ENCODE measurements at places on chromosomes 4 and X.

GRCh38 chr4:142713282-142714030, 132.6 kb downstream of the INPP4B start:
- DNase-seq, result no peak

GRCh38 chrX:110022599-110023448, 19.9 kb downstream of the TMEM164 start:
- DNase-seq, result no peak

DNA sequence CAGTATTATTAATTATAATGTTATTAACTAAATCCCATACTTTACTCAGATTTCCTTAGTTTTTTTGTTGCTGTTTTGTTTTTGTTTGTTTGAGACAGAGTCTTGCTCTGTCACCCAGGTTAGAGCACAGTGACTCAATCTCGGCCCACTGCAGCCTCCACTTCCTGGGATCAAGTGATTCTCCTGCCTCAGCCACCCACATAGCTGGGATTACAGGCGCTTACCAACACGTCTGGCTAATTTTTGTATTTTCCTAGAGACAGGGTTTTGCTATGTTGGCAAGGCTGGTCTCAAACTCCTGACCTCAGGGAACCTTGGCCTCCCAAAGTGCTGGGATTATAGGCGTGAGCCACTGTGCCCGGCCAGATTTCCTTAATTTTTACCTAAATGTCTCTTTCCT, 72.2 kb downstream of the ANAPC4 start:
- DNase-seq, result no peak

DNA sequence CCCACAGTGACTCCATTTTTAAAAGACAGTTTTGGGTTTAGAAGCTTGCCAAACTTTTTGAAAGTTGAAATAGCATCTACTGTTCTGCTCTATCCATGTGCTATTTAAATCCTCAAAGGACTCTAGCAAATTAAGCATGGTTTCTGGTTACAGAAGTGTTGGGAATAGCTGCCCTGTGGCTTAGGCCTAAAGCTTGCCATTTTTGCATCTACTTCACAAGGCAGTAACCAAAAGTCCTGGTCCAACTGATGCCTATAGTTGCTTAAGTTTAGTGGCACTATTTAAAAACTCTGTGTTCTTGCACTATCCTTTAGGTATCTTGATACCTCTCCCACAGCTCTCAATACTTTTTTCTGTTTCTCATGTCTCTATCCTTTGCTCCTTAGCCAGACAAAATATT, 251.0 kb upstream of the GPC4 start:
- no peak for DNase-seq

DNA sequence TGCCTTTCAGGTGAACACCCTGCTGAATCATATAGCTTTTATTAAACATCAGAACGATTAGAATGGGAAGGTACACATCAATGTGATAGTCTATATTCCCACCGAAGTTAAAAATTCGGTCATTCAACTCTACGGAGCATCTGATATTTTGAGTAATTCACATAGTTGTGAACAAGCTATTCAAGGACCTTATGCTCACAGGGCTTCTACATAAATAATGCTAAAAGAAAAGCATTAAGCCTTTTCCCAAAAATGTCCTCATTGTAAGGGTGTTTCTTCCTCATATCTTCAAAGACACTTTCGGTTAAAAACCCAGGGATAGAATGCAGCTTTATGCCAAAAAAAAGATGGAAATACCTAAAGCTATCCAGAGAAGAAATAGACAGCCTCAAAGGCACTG, 79.7 kb upstream of the EDNRA start:
- DNase-seq, result no peak

- DNase-seq, result peak; percentile 99
These were observed 172.0 kb downstream of the PTTG2 start for GRCh38 chr4:38132107-38132673.

DNA sequence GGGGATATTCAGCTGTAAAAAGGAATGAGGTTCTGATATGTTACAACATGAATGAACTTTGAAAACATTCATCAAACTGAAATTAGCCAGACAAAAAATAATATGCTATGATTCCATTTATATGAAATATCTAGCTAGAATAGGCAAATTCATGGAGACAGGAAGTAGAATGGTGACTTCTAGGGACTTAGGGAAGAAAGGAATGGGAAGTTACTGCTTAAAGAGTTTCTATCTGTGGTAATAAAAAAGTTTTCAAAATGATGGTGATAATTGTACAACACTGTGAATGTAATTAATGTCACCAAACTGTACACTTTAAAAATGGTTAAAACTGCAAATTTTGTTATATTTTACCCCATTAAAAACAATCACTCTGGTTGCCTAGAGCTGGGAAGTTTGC, 30.2 kb downstream of the SMIM14 start:
- DNase-seq, result no peak

GRCh38 chrX:105823092-105823455, 735 bp downstream of the NRK start:
- DNase-seq, result no peak

- peak; percentile 8 for DNase-seq
These were observed 61.3 kb downstream of the LUZP4 start for GRCh38 chrX:115350711-115351381.

GRCh38 chrX:151899622-151900021, 13.1 kb upstream of the MAGEA4 start:
- no peak for DNase-seq

GRCh38 chr4:167100120-167100519, 134.2 kb downstream of the SPOCK3 start:
- no peak for DNase-seq

- DNase-seq, result no peak
These were observed 383.4 kb upstream of the FGF13 start for GRCh38 chrX:139094671-139095592.

DNA sequence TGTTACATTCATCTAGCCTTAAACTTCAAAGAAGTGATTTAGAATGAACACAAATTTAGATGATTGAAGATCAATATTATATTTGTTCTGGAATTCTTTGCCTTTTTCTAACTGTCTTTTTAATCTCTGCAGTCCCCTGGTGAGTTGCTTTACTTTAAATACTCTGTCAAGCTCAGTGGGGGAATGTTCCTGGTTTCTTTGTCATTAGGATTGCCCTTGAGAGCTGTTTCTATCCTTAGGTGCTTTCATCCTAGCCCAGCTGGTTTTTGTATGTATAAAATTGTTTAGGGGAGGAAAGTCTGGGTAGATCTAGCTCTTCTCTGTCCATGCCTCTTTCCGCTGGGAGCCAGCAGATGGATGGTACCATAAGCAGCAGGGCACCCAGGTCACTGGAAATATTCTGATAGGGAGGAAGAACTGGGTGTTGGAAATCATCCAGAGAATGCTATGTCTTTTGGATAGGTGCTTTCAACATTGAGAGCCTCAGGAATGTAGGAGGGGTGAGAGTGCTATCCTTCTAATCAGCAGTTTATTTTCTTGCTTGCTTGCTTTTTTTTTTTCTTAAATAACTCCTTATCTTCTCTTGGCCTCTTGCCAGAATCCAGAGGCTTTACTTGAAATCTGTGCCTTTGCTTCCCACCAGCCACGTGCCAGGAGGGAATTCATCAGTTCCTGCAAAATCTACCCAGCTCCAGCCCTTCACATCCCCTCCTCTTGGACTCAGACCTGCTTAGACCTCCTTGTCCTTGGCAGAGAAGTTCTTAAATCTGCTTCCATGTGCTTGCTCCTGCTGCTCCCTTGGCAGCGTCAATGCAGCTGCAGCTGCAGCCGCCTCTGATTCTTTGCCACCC, 215.3 kb upstream of the ANXA3 start:
- DNase-seq, result no peak
